ENCODE measurements at places on chromosomes 5 and 9.
A peak's percentile ranks its signal among the peaks of the same experiment; 100 is the strongest.

DNA sequence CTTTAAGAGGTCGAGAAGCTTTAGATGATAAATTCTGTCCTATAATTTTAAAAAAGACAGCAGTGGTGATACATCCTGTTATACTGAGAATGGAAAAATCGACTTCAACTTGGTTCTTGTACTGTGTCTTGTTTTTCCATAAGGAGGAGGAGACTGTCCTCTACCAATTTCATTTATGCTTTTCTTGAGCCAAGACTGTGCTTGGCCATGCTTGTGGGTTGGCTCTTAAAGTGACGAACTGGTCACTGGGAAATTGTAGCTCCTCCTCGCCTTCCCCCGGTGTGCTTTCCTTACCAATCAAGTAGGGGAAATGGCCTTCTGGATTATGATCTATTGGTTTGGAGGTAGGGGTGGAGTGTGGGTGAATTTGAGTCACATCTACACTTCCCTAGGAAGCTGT is 67.1 kb upstream of the HSPB3 start:
- DNase-seq = no peak

DNA sequence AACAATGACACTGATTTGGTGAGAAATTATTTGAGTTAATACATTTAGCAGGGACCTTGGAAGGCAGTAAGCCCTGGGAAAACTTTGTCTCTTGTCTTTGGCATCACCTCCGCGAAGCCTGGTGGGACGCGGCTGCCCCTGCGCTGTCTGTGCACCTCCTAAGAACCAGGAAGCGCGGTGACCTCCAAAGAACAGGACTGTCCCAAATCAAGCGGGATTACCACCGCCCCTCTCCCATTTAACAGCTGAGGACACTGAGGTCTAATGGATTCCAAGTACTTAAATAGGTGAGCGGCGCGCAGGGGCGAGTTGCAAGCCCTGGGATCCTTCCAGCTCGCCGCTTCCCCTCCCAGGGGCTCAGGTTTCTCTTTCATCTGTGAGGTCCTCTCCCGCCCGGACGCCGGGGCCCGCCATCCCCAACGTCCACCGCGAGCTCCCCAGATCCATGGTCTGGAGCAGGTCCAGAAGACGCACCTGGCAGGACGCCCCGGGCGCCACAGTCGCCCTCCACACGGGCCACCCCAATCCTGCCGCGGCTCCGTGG is 432 bp downstream of the STARD4 start:
- no peak for DNase-seq

- no peak for DNase-seq
Measured at GRCh38 chr5:60503771-60504170, 196.2 kb downstream of the DEPDC1B start.

DNA sequence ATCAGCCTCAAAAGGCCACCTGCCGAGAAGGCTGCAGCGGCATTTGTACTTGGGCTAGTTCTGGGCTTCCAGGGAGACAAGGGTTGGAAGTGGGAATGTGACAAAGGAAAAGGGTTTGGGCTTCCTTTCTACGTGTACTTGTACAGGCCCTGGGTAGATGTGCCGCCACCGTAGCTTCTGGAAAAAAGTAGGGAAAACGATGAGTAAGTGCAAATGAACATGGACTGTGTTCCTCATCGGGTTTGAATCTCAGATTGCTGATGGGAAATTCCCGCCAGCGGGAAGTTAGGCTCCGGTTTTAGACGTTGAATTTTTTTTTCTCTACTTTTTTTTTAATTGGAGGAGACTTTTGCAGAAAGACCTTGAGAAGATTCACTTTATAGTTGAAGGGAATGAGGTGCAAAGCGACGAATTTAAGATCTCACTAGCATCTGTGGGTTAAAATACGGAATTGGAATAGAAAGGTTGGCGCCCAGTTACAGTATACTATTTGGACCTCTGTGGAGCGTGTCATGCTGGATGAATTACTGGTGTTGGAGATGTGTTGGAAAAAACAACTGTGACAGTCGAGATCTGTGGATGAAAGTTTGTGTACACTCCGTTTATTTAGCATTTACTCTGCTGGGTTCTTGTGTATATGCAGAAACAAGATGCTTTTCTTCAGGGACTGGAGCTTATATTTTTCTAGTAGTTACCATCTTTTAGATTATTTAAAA is 1.2 kb downstream of the G3BP1 start:
- DNase-seq = no peak

DNA sequence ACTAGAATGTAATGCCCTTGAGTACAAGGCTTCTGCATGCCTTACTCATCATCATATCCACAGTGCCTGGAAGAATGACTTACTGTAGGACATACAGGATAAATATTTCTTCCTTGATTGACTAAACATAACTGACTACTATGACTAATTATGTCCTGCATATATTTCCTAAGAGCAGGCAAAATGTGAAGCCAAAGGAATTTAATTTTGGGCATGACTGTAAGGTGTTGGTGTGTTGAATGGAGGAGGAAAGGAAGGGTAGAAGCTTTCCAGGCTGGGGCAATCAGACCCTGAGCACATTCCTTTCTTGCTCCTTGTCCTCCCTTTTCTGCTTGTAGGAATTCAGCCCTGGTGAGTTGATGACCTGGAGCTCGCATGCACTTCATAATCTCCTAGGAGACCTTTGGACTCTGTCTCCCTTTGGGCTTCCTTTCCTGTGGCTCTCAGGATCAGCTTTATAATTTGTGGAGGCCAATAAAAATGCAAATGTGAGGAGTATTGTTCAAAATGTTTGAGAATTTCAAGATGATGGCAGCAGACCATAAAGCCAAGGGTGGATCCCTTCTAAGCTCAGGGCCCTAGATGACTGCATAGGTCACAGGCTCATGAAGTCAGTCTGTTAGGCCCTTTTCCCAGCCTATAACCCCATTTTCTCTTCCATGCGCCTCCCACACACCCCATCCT is 174.0 kb downstream of the HMHB1 start:
- no peak for DNase-seq

DNA sequence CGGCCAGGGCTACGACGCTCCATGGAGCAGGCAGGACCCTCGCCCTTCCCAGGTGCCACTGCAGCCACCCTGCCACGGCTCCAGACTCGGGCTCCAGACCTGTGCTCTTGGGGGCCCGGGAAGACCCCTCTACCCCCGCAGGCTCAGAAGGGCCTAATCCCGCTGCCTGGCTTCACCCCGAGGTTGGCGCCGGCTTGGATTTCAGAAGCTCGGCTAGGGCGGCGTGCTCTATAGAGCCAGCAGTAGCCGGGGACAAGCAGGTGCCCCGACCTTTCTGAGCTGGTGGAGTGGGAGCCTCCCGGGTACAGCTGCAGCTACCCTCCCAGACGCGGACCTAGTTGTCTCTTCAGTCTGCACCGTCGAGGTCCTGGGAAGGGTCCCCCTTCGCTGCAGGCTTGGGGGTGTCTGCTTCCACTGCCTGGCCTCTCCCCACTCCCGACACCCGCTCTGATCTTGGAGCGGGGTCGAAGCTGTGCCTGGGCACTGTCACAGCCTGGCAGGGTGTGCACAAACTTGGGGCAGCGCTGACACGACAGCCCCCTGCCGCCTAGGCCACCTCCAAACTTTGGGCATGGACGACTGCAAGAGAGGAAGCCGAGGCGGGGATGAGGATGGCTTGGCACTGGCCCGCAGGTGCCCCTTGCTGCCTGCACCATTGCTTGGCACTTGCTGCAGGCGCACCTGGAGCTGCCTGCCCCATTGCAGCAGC is 1366.1 kb upstream of the CDH9 start:
- no peak for DNase-seq

DNA sequence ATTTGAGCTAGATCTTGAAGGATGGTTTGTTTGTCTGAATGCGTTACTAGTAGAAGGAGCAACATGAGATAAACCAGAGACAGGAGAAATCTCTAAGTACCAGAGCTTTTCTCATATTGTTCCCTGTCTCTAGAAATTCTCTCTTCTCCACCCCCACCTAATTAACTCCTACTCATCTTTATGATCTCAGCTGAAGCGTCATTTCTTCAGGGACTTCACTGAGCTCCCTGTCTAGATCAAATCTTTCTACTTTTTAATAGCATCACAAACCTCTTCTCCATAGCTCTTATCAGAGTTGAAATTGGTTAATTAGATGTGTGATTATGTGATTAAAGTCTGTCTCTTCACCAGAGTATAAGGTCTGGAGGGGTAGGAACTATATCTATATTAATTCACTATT is 226.2 kb downstream of the PAPPA start:
- DNase-seq = no peak

- DNase-seq = no peak
Measured at GRCh38 chr5:95822043-95822541, 434 bp downstream of the GLRX start.

DNA sequence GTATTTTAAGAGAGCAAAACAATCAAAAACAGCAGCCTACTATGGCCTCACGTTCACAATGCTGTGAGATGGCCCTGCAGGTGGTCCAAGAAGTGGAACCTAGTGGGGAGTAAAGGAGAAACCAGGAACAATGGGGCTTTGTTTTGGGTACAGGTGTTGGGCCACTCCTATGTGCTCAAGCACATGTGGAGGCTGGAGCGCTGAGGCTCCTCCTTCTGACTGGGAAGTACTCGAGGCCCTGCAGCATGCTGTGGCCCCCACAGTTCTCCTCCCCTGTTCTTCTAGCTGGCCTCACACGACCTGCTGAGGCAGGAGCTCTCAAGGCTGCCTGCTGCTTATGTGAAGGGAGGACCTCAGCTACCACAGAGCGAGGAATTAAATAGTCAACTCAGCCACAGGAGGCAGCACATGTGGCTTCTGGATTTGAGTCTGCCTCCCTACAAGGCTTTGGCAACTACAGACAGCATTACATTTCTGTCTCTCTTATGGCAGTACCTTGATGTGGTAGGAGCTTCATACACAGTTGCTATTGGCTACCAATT is 482.3 kb downstream of the SPOCK1 start:
- peak; percentile 34 for DNase-seq

GRCh38 chr5:122517091-122517490 is 205.1 kb downstream of the SNCAIP start:
- DNase-seq = no peak
